ENCODE measurements at places on chromosomes 2 and 18.

- peak; percentile 44 for DNase-seq
These were observed 24.9 kb upstream of the BZW1 start for GRCh38 chr2:200786826-200787225.

DNA sequence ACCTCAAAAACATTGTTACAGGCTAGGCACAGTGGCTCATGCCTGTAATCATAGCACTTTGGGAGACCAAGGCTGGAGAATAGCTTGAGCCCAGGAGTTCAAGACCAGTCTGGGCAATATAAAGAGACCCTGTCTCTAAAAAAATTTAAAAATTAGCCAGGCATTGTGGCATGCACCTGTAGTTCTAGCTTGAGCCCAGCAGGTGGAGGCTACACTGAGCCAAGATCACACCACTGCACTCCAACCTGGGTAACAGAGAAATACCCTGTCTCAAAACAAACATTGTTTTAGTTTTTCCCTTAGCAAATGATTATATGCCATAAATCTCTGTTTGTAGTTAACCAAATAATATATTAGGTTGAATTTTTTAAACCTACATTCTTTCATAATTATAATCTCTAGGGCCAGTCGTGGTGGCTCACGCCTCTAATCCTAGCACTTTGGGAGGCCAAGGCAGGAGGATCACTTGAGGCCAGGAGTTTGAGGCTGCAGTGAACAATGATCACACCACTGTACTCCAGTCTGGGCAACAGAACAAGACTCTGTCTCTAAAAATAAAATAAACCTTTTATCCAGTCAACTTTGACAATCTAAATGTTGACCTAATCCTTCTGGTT lies 13.3 kb upstream of the CYP20A1 start:
- DNase-seq, result no peak

DNA sequence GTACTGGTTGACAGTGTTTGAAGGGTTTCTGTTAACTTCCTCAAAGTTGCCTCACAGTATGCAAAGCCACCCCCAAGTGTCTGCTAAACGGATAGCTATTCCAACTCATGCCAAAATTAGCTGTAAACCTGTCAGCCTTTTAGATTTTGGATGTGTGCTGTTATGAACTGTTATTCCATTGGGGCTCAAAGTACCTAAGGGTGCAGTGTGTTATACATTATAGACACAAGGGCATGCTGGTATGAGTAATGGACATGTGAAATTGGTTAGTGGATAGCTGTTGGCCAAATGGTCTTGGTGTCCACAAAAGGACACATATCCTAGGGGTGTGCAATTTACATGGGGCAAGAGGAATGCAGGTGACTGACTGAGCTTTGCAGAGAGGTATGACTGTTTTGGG lies 33.7 kb upstream of the CCBE1 start:
- no peak for DNase-seq

- DNase-seq, result no peak
These were observed 23.1 kb upstream of the GPC1 start for GRCh38 chr2:240412211-240412861.

DNA sequence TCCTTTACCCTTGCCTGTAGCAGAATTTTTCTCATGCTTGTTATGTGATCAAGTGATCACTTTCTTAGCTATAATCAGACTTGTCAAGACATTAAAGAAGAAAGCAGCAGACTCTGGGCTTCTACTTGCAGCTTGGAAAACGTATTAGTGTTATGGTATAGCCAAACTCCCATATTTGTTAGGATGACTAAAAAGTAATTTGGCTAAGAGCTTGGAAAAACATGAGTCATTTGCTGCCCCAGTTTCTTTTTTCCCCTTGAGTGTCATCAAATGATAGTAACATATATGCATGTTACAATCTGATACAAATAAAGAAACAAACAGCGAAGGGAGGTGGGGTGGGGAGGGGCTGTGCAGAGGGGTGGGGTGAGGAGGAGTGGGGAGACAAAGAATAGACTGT lies 155.5 kb downstream of the IKZF2 start:
- no peak for DNase-seq

DNA sequence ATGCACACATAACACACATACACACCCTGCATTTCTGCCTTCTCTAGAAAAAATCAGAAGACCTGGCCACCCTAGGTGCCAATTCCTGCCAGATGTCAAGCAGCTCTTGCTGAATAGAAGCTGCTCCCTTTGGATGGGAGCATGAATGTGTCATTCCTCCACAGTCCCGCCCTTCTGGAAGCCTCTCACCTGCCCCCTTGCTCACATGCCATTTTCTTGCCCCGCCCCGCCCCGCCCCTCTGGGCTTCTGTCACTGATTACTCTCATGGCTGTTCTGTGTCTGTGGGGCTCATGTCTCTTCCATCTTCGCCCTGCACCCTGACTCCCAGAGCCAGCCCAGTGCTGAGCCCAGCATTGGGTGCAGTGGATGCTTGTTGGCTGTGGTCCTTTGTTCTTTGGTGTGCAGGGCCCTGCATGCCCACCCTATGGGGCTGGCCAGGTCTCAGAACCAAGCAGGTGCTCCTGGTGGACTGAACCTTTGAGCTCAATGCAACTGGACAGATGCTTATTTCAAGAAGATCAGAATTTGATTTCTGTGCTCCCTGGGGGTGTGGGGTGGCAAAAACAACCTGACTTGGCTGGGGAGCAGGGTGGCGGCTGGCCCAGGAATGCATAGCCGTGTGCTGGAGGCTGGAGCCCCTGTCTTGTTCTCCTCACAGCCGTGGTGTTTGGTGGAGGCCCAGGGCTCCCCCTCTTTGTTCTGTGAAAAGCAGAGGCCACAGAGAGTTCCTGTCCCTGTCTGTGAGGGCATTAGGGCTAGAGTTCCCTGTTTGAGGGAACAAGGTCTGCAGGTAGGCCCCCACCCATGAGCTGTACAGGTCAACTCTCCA lies 140.6 kb upstream of the GLI2 start:
- peak; percentile 35 for DNase-seq
